Astrocyte of the hippocampus (primary cell): ENCODE measurements at places on chromosomes 2 and 18.

GRCh38 chr2:219388907-219389156 is 1.1 kb upstream of the DNPEP start:
- no peak for DNase-seq

DNA sequence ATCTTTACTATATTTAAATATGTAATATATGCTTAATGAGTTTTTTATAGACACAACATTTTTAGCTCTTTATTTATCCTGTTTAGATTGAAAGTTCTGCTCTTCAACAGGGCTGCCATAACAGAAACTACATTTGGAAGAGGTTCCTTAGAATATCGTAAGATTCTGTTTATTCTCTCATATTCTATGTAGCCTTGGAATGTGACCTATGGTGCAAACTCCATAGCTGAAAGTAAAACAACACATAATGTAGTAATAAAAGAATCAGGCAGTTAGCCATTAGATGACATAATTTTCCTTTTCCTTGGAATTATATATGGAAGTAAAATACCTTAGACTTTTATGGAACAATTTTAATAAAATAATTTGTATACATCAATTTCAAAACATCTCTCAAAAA is 91.3 kb downstream of the ZNF804A start:
- no peak for DNase-seq

DNA sequence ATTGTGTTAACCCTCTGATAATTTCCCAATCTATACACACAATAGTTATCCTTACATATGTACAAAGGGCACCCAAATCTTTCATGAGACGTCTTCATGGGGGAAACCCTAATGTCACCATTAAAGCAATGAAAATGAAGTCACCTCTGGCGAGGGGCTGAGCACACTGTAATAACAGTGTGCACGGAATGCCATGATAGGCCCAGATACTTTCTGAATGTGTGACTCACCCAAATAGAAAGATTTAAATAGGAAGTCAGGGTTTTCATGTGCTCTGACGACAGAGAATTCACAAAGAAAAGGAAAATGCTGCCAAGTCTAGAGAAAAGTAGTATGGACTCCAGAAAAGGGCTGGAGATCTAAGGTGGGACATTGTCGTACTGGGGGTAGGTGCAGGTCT is 128.3 kb downstream of the SATB2 start:
- peak; percentile 81 for DNase-seq

DNA sequence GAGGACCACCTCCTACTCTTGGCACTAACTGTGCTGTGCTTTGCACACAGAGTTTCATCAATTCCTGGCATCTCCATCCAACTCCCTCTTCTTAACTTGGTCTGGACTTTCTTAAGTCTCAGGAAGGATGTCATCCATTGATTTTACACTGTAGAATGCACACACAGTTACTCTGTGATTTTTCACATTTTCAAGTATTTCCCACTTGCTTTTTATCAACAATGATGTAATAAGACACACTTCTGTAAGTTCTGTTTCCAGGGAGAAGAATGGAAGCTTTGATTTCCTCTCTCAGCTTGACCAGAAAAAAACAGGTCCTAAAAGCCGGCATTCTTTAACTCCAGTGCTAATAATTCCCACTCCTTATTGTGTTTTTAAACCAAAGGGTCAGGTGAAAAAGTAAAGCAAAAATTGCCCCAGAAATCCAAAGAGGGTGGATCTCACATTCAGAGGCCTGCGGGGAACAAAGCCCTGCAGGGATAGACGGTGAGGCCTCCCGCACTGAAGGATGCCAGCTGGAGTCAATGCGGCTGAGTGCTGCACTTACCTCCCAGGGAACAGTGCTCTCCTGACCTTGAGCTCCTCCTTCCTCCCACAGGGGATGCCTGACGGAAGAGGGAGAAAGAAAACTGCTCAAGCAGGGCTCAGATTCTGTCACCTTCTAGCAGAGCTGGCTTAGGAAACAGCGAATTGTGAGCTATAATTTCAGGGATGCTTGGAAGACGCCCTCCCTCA is 83.1 kb downstream of the PDCL3 start:
- DNase-seq = no peak

- peak; percentile 72 for DNase-seq
These were observed 47.3 kb upstream of the SERPINE2 start for GRCh38 chr2:224086226-224086914.

GRCh38 chr2:43057026-43057741 is 169.2 kb downstream of the ZFP36L2 start:
- peak; percentile 75 for DNase-seq
